ENCODE measurements at places on chromosomes 4 and X.

- DNase-seq, result no peak
These were observed 64.2 kb upstream of the PJA1 start for GRCh38 chrX:69229436-69229835.

GRCh38 chr4:124055336-124055735, 657.2 kb downstream of the ANKRD50 start:
- no peak for DNase-seq

GRCh38 chr4:129453524-129454200, 357.7 kb downstream of the C4orf33 start:
- no peak for DNase-seq

- DNase-seq, result no peak
These were observed 18.4 kb upstream of the ARMCX5 start for GRCh38 chrX:102580891-102581290.

GRCh38 chr4:67684839-67685531, 16.0 kb downstream of the UBA6 start:
- DNase-seq, result no peak

GRCh38 chr4:67660418-67660817, 40.5 kb downstream of the UBA6 start:
- no peak for DNase-seq

DNA sequence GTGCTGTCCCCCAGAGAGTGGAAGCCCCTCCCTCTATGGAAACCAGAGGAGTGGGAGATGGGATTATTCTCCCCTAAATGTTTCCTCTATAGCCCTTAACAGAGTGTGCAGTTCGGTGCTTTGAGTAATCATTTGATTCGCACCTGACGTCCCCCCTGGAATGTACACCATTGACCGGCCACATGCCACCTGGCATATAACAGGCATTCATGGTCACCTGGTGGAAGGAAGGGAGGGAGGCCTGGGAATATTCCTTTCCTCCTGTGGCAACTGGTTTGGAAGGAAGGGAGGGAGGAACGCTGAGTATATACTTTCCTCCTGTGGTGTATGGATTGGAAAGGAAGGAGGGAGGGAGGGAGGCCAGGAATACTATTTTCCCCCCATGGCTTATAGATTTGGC, 77.2 kb downstream of the CRMP1 start:
- no peak for DNase-seq

DNA sequence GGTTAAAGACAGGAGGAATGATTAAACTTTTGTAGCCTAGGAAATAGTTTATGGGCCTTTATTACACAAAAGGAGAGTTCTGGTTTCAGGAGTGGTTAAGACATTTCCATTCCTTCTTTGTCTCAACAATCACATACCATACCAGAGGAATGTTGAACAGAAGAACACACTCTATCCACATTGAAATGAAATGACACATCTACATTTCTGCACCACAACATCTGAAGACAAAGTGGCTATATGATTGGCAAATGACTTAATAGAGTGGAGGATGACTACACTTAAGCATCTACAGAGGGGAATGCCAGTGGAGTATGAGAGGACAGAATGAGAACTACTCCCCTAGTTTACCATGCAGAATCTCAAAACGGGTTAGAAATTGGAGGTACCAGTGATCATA, 8.0 kb downstream of the CYP2U1 start:
- no peak for DNase-seq

DNA sequence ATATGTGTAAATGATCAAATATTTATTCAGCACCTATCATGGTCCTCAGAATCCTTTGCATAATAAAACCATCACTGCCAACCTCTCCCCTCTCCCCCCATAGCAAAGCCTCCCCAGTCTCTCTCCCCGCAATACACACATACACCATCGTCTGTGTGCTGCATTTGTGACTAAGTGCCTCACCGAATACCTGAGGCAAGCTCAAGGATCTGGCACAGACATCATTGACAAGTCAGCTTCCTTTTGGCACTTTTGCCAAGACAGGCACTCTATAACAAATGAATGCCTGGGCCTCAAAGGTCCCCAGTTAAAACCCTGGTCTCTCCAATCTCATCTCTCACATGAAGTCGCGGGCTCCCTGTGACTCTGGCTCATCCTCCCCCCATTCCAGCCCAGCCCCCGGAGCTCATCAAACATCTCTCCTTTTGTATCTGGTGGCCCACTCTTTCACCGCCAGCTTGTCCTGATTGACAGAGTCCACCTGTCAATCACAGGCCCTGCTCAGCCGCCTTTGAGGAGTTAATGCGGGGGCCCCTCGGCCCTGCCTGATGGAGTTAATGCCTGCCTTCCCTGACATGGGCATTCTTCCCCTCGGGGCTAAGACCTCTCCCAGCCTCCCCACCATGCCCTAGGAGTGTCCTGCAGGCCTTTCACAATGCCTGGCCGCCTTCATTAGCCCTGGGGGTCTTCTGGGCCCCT, 135.8 kb upstream of the ATP6AP2 start:
- DNase-seq, result no peak

DNA sequence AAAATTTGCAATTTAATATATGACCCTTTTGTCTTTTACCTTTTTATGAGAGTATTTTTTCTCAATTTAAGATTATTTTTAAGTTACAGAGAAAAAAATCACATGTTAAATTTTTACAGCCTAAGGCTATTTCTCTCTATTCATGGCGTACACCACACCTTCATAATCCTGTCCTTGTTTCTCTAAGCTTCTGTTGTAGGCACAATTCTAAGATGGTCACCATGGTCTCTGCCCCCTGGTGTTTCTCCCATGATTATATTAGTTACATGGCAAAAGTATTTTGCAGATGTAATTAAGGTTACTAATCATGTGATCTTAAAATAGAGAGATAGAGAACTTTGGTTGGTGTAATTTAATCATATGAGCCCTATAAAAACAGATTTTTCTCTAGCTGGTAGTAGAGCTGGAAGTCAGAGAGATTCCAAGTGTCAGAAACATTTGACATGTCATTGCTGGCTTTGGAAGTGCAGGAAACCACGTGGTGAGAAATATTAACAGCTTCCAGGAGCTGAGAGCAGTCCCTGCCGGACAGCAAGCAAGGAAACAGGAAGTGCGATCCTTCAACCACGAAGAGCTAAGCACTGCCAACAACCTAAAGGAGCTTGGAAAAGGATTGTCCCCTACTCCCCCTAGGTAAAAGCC, 89.8 kb downstream of the EIF4E start:
- no peak for DNase-seq

DNA sequence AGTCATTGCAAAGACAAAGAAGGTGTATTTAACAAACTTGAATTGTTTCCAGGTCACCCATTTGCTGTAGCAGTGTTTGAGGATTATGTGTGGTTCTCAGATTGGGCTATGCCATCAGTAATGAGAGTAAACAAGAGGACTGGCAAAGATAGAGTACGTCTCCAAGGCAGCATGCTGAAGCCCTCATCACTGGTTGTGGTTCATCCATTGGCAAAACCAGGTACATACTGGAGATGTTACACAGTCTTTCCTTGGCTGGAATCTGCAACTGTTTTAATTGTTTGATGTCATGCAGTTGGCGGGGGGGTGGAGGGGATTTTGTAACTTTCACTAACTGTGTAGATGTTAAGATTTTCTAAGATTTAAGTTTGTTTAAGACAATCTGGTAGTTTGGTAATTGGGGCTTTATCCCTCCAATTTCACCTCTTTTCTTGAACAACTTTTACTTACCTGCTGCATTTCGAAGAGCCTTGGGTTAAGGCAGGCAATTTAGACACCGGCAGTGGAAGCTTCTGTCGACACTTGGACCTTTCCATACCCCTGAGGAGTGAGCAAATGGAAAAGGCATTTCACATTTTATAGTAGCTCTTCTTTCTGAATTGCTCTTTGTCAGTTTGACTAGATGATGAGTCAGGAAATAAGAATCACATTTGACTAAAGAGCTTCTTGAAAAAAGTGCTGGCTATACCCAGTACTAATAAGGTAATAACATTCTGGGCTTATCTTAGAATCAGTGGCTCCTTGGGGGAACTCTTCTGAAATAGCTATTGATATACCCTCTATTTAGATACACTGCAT, 67.4 kb downstream of the EGF start:
- DNase-seq, result no peak

GRCh38 chrX:7235071-7235470, 87.1 kb upstream of the PUDP start:
- DNase-seq, result no peak

DNA sequence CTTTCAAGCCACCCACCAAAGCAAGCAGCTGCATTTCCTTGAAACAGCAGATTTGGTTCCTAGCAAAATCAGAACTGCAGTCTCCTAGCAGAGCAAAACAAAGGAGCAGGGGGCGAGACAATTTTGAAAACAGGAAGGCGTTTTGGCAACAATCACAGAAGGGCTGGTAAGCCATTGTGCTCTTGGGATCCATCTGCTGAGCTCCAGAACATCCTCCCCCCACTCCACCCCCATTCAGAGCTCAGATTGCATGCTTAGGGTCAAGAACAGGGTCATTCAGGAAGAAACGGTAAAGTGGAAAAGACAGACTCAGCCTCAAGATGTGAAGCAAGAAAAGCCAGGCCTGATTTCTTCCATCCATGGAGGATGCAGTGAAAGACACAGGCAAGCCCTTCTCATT, 7.6 kb upstream of the PCDH19 start:
- DNase-seq, result no peak

DNA sequence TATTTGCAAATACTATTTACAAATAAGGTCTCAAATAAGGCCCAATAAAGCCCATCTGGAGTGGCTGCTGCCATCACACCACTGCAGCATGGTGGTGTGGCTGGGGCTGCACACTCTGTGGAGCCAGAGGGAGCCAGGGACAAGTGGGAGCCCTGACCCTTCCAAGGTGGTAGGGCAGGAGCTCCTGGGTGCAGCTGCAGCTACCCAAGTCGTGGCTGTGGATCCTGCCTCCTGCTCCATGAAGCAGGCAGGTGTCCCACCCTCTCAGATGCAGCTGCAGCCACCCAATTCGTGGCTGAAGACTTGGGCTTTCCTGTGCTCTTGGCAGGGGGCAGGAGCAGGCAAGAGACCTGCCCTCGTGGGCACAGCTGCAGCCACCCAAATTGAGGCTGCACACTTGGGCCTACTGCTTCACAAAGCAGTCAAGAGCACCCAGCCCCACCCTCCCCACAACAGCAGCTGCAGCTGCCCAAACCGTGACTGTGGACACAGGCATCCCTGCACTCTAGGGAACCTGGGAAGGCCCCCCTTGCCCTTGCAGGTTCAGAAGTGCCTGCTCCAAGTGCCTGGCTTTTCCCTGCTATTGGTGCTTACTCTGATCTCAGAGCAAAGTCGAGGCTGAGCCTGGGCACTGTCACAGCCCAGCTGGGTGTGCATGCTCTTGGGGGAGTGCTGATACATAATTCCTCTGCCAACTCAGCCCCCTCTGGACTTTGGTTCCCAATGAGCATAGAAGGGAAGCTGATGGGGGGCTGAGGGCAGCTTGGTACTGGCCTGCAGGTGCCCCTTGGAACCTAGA, 614.8 kb downstream of the PCDH18 start:
- no peak for DNase-seq

GRCh38 chrX:92232182-92232581, 453.0 kb downstream of the PCDH11X start:
- DNase-seq, result no peak

DNA sequence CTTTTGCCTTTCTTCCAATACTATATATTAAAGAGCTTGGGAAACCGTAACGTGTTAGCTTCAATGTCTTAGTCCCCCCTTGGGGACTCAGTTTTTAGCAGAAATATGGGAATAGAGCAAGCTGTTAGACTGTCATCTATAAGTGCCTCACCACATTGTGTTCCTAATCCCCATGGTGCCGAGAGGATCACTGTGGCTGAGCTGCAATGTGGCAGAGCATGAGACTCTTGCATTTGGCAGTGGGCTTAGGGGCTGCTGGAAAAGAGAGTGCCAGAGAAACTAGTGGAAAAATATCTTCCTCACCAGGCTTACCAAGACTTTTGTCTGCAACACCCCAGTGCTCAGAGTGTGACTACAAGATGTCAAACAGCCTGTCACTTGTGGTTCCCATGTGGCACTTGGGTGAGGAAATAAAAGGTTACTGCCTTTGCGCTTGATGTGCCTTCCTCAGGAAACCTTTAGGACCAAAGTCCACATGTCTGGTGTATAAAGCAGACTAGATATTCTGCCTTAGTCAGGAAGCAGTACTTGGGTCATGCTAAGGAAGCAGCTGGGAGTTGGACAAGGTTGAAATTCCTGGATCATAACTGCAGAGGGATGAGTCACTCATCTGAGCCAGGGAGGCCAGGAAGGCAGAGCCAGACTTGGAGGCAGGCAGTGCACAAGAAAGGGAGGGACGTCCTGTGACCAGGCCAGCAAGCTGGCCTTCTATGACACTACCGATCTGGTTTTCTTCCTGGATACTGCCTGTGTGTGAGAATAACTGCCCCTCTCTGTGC, 9.7 kb upstream of the MAGEA4 start:
- no peak for DNase-seq

DNA sequence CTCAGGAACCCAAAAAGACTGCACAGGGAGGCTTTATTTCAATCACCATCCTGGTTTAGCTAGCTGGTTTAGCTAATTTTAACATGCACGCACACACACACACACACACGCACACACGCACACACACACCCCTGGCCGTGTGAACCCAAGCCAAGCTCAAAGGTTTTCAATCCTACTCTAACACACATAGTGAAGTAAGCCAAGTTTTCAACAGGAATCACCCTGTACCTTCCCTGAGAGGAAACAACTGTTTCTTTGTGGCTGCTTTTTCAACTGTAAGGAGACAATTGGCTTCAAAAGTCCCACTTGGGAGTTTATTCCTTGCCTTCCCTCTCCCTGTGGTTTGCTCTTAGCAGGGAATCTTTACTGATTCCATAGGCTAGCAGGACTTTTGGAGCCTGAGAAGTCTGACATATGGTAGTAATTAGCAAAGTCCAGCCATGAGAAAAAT, 98.9 kb upstream of the BMP3 start:
- DNase-seq, result no peak

DNA sequence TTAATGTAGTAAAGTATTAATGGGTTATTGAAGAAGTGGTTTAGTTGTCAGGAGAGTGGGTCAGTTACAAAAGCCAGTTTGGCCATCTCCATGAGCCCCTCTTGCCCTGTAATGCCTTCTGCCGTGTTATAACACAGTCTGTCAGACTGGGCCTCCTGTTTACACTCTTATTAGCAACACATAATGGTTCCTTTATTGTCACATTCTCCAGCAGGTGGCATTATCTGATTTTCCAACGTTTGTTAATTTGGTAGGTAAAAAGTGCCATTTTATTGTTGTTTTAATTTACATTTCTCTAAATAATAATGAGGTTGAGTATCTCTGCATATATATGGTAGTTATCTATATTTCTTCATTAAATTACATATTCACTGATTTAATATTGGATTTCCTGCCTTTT, 560.8 kb downstream of the FGF13 start:
- no peak for DNase-seq

GRCh38 chr4:108612365-108612764, 8.0 kb upstream of the RPL34 start:
- no peak for DNase-seq

DNA sequence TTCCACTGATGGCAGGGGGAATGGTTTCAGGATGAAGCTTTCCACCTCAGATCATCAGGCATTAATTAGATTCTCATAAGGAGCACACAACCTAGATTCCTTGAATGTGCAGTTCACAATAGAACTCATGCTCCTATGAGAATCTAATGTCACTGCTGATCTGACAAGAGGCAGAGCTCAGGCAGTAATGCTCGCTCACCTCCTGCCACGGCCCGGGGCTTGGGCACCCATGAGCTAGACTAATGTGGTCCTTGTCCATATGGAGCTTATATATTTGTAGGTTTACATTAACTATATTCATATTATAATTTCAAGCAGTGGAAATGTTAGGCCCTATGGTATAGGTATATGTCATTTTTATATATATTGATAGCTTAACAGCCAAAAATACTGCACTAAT, 24.4 kb downstream of the SLC9B2 start:
- no peak for DNase-seq

GRCh38 chr4:36508394-36508793, 227.0 kb downstream of the DTHD1 start:
- no peak for DNase-seq
